ENCODE measurements at places on chromosomes 5 and 9.

- DNase-seq, result no peak
Measured at GRCh38 chr9:136147038-136147889, 28.6 kb upstream of the TMEM250 start.

DNA sequence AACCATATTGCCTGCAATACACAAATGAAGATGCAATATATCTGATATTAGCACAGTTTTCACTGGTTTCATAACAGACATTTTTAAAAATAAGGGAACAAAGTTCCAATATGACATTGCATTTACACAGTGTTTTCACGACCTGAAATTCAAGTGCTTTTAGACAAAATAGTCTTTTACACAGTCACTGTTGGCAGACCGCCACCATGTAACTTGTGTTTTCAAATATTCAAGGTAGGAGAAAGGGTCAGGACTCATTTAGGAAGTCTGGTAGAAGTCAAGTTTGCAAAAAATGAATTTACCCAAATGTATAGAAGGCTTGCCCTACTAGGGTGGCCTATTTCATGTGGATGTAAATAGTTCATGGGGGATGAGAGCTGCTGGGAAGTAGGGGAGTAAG, 98.1 kb upstream of the TAS2R1 start:
- no peak for DNase-seq

- DNase-seq, result no peak
Measured at GRCh38 chr5:43275391-43275790, 37.8 kb downstream of the HMGCS1 start.

- DNase-seq, result no peak
Measured at GRCh38 chr5:55997742-55998351, 3.1 kb upstream of the IL6ST start.

- no peak for DNase-seq
Measured at GRCh38 chr5:11037941-11038340, 276.9 kb upstream of the DAP start.

- no peak for DNase-seq
Measured at GRCh38 chr5:140312791-140313189, 9.9 kb upstream of the PFDN1 start.

DNA sequence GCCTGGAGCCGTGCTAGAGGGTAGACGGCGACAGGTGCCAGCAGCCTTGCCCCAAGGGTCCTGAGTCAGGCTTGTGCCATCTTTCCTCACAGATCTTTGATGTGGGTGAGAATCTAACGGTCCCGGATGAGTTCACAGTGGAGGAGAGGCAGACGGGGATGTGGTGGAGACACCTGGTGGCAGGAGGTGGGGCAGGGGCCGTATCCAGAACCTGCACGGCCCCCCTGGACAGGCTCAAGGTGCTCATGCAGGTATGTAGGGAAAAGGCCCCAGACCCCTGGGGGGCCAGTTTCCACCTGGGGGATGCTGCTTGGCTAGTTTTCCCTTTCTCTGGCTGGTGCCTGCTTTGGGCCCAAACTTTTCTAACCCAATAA, 24.0 kb downstream of the PTGES2 start:
- DNase-seq, result no peak

DNA sequence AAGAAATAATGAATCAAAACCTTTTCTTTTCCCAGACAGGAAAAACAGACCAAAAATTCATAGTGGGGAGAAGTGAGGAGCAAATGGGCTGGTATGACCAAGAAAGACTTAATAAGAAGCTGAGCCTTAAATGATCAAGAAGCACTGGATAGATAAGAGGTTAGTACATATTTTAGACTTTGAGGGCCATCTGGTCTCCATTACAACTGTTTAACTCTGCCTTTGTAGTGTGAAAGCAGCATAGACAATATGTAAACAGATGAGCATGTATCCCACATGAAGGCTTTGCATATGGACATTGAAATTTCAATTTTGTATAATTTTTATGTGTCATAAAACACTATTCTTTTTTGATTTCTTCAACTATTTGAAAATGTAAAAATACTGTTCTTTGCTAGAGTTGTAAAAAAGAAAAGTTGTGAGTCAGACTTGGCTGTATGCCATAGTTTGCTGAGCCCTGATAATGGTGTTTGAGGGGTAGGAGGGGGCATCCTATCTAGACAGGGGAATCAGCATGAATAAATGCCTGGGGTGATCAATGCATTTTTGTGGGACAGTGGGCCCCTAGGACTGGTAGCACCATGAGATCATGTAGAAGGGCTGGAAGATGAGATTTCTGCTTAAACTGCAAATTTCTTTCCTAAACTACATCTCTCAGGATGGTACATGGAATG, 91.8 kb upstream of the GPR151 start:
- no peak for DNase-seq
